ENCODE measurements at places on chromosomes 12 and 14.

DNA sequence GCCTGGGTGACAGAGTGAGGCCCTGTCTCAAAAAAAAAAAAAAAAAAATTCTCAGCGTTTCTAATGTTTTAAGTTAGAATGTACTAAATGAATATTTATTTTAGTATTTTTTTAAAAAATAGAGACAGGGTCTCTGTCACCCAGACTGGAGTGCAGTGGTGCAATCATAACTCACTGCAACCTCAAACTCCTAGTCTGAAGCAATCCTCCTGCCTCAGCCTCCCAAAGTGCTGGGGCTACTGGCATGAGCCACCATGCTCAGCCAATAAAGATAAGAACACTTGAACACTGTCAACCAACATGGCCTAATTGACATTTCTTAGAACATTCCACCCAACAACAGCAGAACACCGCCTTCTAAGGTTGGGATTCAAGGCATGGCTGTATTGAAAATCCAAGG lies 5.1 kb upstream of the DYNC1H1 start:
- DNase-seq: no peak

GRCh38 chr12:87201598-87201997 lies 827.6 kb downstream of the C12orf50 start:
- DNase-seq: no peak

DNA sequence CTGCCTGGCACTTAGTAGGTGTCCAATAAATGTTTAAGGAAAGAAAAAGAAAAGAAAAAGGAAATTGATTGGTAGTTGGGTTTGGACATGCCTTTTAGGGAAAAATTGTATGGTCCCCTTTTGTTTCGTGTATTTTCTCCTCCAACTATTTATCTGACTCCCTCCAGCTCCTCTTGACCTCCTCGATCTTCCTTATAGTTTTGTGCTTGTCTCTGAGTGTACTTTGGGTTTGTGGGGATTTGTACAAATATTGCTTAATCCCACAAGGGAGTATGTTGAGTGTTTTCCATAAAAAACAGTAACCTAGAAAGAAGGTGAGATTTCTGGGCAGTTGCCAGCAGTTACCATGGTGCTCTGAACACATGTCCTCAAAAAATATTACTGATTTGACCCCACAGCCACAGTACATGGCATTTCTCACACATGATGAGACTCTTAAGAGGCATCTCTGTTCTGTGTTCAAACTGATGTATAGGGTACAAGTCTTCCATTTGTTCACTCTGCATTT lies 15.7 kb downstream of the PLEKHG7 start:
- DNase-seq: no peak

GRCh38 chr14:89947344-89947743 lies 7.2 kb downstream of the EFCAB11 start:
- DNase-seq: no peak

GRCh38 chr14:58735596-58735995 lies 97.8 kb downstream of the DACT1 start:
- DNase-seq: no peak

DNA sequence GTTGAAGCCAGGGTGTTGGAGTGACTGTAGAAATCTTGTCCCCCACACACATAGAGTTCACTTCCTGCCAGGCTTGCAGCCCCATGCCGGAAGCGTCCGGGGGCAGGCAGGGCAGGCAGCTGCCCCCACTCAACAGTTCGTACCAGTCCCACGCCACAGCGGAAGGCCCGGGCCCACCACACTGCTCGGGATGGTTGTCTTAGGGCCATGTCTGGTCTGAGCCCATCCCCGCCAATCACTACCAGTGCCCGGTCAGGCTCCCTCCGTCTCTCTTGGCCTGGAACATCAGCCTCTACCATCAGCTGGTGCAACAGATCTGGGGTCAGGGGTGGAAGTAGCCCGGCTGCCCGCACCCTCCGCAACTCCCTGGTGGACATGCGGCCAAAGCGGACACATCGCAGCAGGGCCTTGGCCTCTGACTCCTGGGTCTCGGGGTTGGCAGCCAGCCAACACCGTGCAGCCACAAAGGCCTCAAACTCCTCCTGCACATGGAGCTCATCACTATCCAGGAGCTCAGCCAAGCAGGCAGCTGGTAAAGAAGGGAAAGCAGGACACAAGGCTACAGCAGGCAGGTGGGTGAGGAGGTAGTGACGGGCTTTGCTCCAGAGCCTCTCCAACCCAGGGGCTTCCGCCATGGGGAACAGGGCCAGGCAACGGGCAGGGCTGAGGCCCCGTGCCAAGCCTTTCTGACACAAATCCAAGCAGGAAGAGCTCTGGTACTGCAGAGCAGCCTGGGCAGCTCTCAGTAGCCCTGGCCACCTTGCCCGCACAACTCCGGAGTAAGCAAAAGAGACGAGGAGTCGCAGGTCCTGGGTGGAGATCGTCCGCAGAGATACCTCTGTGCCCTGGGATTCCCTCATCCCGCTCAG lies 5.9 kb downstream of the KLHL33 start:
- no peak for DNase-seq

- DNase-seq: no peak
These were observed 26.7 kb downstream of the SLC35E3 start for GRCh38 chr12:68772714-68773113.

GRCh38 chr14:92514844-92515514 lies 1.4 kb downstream of the RIN3 start:
- DNase-seq: no peak

DNA sequence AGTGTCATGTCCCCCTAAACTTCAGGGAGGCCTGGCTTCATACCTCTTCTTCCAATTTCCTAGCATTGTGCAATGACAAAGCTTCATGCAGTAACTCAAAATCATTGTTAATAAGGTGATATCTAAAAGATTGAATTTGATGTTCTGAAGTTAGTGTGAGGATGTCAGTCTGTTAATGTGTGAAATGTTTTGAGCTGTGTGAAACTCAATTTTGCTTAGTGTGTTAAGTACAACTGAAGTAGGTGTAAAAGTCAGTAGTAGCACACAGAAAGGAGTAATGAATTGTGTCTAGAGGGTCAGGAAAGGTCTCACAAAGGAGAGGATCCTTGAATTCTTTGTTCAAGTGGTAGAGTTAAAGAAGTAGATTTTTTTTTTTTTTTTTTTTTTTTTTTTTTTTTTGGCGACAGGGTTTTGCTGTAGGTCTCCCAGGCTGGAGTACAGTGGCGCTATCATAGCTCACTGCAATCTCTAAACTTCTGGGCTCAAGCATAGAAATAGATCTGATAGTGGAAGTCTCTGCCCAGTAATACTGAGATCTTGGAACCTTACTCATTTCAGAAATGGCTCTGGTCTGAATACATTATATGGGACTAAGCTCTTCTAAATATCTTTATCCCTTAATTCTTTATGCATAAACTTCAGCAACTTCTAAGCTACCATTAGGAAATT lies 63.9 kb downstream of the FUT8 start:
- no peak for DNase-seq

DNA sequence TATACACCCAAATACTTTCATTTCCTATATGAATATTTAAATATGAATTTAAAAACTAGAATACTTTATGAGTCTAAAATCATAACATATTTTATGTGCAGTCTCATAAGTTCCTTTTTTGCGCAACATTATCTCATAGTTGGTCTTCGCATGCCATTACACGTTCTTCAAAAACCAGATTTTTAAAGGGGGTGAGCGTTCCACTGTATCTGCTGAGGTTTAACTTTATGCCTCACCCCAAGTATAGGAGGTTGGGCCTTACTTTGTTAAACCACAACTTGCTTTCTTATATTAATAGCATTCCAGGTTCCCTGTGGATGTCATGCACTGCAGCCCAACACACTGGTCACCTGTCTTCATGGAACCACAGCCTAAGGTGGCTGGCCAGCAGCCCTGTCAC lies 118.6 kb downstream of the APAF1 start:
- DNase-seq: no peak

All from brain pericyte (primary cell).